ENCODE measurements at places on chromosomes 4 and X.

GRCh38 chr4:187849556-187850225 lies 145.9 kb upstream of the ZFP42 start:
- DNase-seq = no peak

GRCh38 chr4:90842960-90843359 lies 715.8 kb downstream of the CCSER1 start:
- DNase-seq = no peak

GRCh38 chr4:111905511-111905910 lies 239.7 kb upstream of the FAM241A start:
- no peak for DNase-seq

DNA sequence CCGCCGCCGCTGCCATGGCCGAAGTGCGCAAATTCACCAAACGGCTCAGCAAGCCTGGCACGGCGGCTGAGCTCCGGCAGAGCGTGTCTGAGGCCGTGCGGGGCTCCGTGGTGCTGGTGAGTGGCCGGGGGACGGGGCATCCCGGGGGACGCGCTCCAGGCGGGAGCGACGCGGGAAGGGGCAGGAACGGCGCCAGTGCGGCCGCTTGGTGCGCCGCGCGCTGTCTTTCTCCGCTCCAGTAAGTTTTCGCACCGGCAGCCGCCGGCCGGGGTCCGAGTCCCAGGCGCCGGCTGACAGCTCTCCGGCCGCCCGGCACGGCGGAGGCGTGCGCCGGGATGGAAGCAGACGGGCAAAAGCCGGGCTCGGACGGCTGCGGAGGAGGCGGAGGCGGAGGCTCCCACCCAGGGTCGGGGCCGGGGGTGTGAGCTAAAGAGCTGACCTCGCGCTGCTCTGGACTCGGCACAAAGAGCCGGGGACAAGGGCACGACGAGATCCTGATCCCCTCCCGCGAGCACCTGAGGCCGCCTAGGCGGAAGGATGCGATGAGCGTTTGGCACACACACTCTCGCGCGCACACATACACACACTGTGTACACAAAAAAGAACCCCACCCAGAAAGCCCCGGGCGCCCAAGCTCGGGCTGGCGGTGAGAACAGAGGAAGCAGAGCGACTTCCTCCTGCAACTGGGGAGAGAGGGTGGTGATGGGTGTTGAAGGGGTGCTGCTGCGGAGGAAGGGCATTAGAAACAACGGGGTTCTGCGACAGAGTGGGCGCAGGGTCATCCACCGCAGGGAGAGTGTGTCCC lies 545 bp downstream of the DOCK11 start:
- no peak for DNase-seq

- no peak for DNase-seq
Measured at GRCh38 chr4:41638866-41639265, 100.9 kb downstream of the LIMCH1 start.

DNA sequence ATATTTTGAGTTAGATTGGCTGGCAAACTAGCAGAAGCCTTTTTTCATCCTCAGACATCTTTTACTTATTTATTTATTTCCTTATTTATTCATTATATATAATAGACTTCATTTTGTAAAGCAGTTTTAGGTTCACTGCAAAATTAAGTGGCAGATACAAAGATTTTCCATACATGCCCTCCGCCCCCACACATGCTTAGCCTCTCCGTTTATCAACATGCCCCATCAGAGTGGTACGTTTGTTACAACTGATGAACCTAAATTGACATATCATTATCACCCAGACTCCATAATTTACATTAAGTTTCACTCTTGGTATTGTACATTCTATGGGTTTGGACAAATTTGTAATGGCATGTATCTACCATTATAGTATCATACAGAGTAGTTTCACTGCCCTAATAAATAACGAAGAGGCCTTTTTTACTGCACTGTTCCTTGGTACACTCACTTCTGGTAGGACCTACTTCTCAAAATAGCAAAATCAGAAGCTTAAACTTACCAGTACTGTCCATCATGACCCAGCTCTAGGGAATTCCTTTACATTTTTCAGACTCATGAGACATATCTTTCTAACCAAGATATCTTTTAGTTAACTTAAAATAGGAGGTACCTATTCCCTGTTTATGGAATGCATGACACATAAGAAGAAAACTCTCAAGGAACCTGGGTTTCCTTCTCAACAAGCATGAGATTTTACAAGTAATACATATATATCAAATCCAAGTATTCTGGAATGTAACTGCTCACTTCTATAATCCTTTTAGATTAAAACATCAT lies 4.8 kb upstream of the TMPRSS11B start:
- no peak for DNase-seq

GRCh38 chr4:36399762-36400353 lies 118.4 kb downstream of the DTHD1 start:
- peak; percentile 16 for DNase-seq
